ENCODE measurements at places on chromosomes 12 and 14.
A peak's percentile ranks its signal among the peaks of the same experiment; 100 is the strongest.

DNA sequence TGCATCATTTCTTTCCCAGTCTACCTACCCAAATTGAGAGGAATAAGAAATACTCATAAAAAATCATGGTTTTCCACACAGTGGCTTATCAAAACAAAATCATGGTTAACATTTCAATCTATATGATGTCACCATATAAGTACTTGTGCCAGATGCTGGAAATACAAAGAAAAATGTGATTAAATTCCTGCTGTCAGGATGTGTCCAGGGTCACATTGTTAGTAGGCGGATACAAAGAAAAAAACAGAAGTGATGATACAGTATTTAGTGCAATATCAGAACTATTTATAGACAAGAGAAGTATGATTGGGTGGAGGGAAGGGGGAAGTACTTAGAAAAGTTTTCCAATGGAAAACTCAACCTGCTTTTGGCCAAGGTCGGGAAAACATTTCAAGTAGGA lies 47.0 kb upstream of the OR6J1 start:
- DNase-seq: no peak

GRCh38 chr14:74324931-74325361 lies 22.2 kb upstream of the ABCD4 start:
- DNase-seq: no peak

DNA sequence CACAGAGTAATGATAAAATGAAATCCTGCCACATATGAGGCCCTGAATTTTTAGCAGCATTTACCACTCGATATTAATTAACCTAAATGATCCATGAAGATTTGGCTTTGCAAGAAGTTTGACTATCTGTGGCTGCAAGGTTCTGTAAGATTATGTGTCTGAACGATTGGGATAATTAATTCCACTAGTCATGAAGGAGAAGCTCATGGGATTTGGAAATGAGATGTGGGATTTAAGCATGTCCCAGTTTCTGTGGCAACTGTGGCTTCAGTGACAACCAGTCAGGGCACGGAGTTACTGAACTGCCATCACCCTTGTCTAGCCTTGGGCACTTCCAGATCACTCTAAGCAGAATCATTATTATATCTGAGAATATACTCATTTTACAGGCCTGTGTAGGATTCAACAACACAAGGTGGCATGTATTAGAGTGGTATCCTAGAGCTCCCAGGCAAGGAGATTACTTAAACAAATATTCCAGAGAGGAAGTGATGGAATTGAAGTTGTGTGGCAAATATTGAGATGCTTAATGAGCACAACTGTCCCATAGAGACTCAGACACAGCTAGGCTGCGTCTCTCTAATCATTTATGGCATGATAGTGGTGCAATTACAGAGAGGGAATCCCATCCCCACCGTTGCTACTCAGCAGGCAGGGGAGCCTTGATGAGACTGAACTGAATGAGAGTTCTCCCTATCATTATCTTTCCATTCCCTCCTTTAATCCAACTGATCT lies 205.0 kb upstream of the KRR1 start:
- DNase-seq: no peak

DNA sequence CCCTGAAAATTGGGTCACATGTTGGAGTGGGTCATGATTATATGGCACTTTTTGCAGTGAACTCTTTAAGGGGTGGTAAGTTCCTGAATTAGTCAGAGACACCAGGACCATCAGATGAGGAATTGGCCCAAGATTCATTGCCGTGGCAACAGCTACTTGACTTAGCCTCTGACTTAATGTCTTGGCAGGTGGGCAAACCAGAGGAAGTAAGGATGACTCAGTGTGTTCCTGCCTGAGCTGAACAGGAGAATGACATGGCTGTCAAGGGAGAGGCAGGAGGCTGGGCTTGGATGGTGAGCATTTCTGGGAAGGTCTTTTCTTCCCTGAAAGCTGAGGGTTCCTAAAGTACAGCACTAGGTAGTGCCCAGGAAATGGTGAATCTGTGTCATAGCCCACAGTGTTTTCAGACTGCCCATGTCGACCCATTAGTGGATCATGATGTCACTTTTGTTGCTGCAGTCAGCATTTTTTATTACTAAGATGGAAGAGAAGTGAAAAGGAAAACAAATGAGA lies 170.1 kb upstream of the PWP1 start:
- no peak for DNase-seq

GRCh38 chr12:12915656-12916055 lies 24.3 kb downstream of the GPRC5A start:
- no peak for DNase-seq

DNA sequence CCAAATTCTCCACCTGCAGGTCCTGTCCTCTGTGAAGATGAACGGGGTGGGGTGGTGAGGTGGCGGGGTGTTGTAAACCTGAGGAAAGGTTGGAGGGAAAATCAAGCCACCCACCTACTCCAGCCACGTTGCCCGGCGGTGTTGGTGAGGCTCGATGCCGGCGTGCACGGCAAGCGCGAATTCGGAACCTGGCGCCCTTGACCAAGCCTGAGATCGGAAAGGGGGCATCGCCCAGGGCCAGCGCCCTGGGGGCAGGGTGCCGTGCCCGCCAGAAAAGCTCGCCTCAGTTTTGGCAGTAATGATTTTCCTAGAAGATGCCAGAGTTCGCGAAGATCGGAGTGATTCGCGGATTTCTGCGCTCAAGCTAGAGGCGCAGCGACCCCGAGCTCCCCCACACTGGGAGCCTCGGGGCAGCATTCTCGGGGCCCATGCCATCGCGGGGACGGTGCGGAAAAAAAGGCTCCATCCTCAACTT lies 817 bp downstream of the STXBP6 start:
- no peak for DNase-seq

DNA sequence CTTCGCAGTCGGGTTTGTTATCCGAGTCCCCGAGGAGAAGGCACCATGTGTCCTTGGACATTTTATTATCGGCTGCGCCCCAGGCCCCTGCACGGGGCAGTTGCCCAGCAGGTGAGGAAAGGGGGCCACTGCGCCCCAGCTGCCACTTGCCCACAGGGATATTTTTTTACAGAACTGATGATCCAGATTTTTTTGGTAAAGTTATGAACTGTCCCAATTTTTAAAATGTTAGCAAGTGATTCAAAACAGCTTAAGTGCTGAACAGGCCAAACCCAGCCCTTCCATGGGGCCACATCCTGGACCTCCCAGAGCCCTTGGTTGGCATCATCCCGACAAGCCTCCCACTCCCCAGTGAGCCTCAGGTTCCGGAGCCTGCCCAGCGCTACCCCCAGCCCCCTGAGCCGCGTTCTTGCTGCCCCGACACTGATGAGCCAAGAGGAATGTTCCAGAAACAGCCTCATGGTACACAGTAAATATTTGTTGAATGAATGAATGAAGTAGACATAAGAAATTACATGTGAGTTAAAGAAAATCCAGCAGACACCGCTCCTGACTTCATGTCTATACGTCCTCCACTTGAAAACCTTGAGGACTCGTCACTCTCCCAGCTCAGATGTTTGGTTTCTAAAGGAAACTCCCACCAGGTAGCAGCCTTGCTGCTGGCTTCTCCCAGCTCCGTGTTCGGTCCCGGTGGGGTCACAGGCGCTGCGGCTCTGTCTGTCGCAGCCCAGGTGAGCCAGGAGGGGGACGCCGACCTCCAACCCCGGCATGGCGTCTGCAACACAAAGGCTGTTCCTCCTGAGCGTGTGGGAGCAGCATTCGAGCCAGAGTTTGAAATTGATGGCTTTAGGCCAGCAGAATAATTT lies 88.5 kb downstream of the ADGRD1 start:
- DNase-seq: no peak

GRCh38 chr14:99127651-99128167 lies 144.3 kb downstream of the BCL11B start:
- DNase-seq: no peak

- no peak for DNase-seq
These were observed 26.2 kb upstream of the CMA1 start for GRCh38 chr14:24534286-24534685.

GRCh38 chr12:7915661-7916403 lies 20.2 kb downstream of the SLC2A3 start:
- DNase-seq: peak; percentile 23

DNA sequence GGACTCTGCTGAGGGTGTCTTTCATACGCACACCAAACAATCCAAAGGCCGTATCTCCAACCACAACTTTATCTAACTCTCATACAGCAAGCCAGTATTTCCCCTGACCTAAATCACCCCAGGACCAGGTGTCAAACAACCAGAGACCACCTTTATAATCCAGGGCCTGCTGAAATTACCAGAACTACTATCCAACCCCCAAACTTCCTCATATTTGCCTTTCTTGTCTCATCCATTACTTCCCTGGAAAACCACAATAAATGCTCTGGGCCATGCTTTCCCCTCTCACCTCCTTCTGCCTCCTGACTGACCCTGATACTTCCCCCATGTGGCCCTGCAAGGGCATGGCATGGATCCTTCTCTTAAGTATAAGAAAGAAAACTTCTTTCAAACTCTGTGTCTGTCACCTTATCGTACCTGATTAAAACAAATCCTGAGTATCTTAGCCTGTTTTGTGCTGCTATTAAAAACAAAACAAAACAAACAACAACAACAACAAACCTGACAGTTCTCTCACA lies 44.7 kb upstream of the CRACR2A start:
- no peak for DNase-seq

DNA sequence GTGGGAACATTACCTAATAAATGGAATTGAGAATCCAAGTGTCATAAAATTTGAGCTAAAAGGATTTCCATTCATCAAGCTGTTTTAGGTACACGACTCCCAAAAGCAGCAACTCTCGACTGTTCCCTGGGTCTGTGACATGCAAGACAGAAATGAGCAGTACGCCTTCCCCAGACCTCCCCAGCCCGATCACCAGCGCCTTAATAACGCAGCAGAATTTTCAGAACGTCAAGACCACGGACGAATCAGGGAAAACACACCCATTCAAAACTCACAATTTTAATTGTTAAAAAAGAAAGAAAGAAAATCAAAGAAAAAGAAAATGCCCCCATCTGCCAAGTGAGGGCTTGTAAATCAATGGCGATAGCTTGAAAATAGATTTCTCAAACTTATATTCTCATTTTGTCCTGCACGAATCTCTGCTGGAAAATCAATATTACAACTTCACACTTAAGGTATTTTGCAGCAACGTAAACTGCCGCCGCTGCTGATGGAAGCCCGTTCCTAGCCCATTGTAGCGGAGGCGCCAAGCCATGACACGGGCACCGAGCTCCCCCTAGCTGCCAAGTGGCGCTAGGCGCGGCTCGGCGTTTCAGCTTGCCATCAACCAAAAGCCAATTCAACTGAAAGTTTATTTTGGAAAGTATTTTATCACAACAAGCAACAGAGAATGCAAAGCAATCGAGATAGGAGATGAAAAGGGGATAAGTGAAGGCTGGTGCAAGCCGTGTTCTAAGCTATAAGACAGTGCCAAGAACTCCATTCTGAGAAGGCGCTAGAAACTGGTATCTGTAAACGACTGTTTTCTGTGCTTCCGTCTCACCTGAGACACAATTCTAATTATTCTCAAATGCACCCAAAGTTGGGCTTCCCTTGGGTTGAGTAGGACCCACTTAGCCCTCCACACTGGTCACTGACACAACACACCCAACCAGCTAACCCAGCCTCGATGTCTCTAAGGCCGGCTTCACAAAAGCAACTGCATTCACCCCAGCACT lies 5.5 kb downstream of the BCL11B start:
- peak; percentile 80 for DNase-seq

GRCh38 chr12:32615441-32615840 lies 63.7 kb upstream of the DNM1L start:
- no peak for DNase-seq

DNA sequence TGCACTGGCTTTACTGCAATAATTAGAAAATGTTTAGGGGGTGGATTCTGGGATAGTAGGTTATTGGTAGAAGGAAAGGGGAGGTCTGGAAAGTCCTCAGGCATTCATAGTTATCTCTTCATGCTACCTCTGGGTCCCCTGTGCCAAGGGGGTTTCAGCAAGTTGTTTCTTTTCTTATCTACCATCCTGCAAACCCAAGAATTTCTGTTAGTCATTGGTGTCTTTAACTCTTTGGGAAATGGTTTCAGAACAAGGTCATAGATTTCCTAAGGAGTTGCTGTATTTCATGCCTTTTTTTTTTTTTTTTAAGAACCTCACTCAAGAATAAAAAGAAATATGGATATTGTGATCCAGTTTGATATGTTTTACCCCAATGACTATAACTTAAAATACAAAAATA lies 63.6 kb downstream of the SLC4A8 start:
- DNase-seq: no peak

DNA sequence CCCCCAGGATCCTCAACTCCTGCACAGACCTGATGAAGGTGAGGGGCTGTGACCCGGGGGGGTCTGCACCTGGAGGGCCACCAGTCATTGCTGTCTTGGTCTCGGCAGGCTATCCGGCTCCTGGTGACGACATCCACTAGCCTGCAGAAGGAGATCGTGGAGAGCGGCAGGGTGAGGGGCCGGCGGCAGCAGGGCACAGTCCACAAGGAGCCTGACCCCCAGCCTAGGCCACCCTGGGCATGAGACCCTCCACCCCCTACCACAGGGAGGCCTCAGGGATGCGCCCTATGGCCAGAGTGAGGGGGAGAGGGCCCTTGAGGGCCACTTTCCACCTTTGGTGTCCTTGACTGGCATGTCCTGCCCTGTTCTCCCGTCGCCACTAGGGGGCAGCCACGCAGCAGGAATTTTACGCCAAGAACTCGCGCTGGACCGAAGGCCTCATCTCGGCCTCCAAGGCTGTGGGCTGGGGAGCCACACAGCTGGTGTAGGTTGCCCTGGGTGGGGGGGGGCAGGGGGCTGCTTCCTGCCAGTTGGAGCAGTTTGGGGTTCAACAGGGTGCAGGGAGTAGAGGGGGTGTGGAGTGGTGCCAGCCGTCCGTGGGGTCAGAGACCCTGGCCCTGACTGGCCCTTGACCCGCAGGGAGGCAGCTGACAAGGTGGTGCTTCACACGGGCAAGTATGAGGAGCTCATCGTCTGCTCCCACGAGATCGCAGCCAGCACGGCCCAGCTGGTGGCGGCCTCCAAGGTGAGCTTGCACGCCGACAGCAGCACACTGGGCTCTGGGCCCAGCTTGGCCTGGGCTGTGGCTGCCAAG lies 25.0 kb downstream of the HIP1R start:
- DNase-seq: peak; percentile 80

DNA sequence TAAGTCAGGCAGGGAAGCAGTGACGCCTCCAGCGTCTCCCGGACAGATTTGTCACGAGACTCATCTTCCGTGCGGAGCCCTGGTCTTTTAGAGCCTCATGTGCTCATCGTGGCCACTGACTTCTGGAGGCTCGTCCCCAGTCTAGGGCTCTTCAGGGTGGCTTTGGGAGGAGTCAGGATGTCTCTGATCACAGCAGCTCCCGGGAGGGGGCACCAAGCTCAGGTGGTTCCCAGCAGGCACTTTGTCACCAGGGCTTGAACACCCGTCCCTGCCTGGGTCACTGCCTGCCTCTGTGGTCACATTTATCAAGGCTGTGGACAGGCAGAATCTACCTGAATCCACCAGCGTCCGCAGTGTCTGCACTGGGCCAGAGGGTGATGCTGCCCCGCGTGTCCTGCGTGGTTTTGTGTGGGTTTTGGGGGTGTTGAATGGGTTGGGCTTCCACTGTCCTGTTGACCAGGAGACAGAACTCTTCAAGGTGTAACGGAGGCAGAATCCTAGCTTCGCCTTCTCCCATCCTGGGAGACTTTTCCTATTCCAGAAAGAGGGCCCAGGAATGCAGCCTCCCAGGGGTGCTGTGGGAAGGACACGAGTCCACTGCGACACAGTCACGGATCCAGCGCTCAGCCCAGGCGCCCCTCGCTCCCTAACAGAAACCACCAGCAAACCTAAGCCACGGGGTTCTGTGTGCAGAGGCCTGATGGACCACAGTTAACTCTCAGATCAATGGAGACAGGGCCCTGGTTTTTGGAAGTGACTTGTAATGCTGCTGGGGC lies 132.3 kb downstream of the ADGRD1 start:
- no peak for DNase-seq

GRCh38 chr12:32181498-32182175 lies 75.0 kb downstream of the BICD1 start:
- DNase-seq: no peak

Data from stimulated activated CD8-positive, alpha-beta memory T cell treated with anti-CD3 and anti-CD28 coated beads, Interleukin-2, amount 100 ng/mL, for 48 hours (primary cell).